ENCODE measurements at places on chromosomes 11 and 22.

- no peak for DNase-seq
Observed at GRCh38 chr11:119107538-119108145, 498 bp downstream of the C2CD2L start.

- no peak for DNase-seq
Observed at GRCh38 chr11:120832481-120833238, 191.2 kb upstream of the TBCEL start.

DNA sequence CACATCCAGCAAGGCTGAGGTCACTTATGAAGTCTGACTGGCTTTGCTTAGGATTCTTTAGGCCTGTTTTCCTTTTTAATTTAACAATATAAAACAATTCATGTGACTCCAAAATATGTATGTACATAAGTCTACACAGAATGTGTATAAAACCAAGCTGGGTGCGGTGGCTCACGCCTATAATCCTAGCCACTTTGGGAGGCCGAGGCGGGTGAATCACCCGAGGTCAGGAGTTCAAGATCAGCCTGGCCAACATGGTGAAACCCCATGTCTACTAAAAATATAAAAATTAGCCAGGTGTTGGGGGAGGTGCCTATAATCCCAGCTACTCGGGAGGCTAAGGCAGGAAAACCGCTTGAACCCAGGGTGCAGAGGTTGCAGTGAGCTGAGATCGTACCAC lies 83.1 kb downstream of the SHANK2 start:
- DNase-seq = no peak

DNA sequence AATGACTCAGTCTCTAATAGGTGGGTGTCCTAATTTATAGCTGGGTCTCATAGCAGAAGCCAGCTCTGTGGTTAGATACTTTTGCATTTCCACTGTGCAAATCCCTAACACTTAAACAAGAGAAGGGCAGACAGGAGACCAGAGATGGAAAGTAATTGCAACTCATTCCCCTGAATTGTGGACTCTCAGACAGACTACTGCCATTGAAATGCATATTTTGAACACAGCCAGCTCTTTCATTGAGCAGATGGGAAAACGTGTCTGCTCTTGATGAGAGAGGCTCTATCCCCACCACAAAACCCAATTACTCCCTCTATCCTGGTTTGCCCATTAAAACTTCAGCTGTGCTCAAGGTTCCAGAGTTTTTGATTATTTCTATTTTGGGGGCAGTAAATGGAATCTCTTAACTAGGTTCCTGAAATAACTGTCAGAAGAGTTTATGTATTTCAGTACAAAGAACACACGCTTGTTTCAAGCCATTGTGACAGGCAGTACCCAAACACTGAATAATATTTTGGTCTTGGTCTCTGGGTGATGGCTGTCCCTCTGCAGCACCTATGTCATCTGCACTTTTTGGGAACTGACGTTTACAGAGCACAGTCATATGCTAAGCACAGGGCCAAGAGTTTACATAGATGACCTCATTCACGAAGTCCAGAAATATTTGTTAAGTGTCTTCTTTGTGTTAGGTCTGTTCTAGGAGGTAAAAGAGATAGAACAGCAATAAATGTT lies 41.7 kb downstream of the FAM227A start:
- DNase-seq = peak; percentile 3

DNA sequence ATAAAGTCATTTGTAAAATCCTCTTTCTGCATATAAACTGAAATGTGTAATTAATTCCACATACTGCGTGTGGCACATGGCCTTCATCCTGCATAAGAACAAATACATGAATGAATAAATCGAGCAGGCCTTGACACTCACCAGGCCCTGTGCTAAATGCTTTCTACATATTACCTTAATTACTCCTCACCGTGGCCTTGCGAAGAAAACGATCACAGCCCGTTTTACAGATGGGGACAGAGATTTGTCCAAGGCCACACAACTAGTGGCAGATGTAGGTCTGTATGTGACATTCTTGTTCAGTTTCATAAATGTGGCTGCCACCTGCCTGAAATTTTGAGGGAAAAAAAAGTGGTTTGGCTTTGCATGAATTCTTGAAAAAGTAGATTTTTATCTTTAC lies 5.8 kb upstream of the CCND1 start:
- no peak for DNase-seq

DNA sequence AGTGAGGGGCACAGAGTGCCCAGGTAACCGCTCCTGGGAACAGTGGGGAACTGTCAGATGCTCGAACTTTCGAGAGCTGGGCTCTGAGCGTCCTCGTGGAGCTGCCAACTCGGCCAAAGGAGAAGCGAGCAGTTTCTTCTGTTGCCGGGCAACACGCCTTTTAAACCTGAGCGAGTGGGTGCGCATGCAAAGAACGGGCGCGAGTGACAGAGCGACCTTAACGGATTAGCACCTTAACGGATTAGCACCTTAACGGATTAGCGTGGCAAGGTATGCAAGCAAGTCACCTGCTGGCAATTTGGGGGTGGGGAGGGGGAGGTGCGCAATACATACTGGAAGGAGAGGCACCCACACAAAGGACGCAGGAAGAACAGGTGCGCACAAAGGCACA lies 61.8 kb upstream of the PRODH start:
- no peak for DNase-seq

- DNase-seq = no peak
Observed at GRCh38 chr11:12842933-12843636, 166.0 kb upstream of the RASSF10 start.

GRCh38 chr22:24331468-24332440 lies 61.1 kb downstream of the SPECC1L start:
- DNase-seq = no peak

GRCh38 chr11:134331354-134332188 lies at the start of gene GLB1L2:
Gene GLB1L2 (plus strand): TSS chr11:134331988. CDS start chr11:134332062, 74 bp downstream.
- DNase-seq = no peak

DNA sequence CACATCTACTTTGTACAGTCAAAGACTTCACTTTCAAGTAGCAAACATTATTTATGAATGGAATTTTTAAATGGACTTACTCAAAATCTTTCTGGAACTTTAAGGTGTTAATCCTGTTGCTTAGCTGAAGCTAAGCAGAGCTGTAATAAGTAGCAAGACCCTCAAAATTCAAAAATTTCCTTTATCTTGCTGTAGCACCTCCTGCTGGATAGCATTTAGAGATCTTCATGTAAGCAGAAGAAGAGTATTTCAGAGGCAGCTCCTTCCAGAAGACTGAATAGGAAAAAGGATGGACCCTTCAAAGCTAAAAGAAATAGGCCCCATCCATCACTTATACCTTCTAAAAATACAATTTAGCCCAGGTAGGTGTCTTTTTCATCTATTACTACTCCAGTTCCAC lies 3.4 kb downstream of the PHF21A start:
- DNase-seq = no peak

DNA sequence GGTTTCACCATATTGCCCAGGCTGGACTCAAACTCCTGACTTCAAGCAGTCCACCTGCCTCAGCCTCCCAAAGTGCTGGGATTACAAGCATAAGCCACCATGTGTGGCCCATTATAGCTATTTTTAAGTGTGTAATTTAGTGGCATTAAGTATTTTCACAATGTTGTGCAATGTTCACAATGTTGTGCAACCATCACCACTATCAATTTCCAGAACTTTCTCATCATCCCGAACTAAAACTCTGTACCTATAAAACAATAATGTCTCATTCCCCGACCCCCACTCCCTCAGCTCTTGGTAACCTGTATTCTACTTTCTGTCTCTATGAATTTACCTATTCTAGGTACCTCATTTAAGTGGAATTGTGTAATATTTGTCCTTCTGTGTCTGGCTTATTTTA lies 7.5 kb downstream of the CFAP68 start:
- no peak for DNase-seq

GRCh38 chr11:102154806-102155205 lies 44.6 kb downstream of the YAP1 start:
- DNase-seq = no peak

DNA sequence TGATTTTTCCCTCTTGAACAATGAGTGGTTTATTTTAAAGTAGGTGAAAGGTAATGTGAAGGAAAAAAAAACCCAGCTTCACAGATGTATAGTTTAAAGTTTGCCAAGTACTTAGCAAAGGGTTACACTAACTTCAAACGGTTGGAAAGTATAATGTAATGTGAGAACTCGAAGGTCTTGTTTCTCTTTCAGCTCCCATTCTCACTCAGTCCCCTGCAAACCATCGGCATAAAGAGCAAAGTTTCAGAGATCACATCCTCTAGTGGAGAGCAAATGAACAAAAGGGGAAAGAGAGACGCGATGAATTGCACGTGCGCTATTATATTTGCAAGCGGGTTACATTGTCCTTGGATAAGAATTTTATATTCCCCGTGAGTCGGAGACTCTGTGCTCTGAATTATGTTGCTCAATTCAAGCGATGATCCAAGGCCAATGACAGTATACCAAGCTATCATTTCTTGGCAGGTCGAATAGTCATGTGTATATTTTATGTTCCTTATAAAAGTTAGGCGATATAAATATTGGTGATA lies 37.6 kb upstream of the BIRC3 start:
- DNase-seq = no peak

- no peak for DNase-seq
Observed at GRCh38 chr11:11416917-11417316, 63.9 kb upstream of the CSNK2A3 start.
